GOT3 (cell line): ENCODE measurements at places on chromosomes 13 and 19.

- no peak for DNase-seq
These were observed 459 bp upstream of the TMEM59L start for GRCh38 chr19:18612051-18612771.

GRCh38 chr19:16022681-16023080 is 53.6 kb upstream of the TPM4 start:
- DNase-seq = no peak

DNA sequence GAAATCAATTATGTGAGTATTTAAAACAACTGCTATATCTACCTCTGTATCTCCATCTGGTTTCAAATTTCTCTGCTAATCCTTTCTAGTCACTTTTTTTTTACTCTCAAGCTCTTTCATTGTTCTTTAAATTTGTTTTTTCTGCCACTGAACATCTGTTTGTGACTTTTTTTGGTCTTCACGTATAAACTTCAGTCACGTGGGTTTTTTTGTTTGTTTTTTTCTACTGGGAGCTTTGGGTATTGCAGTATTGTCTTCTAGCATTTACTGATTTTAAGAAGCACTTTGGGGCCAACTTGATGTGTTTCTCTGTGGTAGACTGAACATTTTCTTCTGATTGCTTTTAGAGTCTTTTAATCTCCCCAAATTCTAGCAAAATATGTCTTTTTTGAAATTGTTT is 262.6 kb upstream of the RXFP2 start:
- DNase-seq = no peak

DNA sequence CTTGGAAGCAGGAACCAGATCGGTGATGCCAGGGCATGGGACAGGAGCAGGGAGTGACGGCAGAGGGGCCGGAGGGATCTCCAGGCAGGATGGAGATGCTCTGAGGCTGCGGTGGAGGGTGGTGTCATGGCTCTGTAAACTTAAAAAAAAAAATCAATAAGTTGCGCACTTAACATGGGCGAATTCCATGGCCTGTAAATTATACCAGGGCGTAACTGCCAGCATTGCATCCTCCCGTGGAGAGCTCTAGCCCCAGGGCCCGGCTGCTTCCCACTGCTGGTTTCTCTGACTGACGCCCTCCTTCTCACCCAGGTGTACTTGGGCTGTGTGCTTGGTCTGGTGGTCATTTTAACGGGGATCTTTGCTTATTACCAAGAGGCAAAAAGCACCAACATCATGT is 8.7 kb downstream of the ATP12A start:
- DNase-seq = no peak

GRCh38 chr13:27406178-27406939 is 18.1 kb upstream of the GTF3A start:
- no peak for DNase-seq

DNA sequence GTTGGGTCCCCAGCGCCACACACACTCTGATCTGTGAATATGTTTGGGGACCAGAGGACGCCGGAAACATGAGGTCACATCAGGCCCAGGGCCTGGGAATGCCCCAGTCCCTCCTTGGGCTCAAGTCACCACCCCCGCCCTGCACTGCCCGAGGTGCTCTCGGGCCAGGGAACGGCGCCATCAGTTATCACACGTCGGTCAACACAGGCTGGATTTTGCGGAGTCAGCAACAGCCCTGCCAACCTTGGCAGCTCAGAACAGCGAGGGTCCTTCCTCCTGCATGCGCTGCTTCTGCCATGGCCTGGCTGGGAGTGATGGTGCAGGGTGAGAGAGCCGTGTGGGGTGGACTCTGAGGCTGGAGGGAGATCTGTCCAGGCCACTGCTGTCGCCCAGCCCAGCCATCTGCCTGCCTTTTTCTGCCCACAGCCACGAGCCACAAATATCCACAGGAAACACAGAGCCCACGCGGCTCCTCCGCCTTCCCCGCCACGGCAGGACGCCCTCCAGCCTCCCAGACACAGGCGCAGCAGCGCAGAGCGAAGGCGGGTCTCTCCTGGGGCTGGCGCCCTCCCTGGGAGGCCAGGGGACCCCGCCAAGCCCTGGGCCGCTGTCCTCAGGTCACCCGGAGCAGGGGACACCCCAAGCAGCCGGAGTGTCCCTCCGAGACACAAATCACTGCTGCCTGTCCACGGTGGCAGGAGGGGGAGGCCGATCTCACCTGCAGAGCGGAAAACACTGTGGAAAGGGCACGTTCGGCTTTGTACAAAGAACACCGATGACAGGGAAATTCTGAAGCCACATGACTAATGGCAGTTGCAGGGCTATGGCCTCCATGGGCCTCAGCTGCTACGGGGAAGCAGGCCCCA is 31.6 kb upstream of the CACTIN start:
- no peak for DNase-seq

DNA sequence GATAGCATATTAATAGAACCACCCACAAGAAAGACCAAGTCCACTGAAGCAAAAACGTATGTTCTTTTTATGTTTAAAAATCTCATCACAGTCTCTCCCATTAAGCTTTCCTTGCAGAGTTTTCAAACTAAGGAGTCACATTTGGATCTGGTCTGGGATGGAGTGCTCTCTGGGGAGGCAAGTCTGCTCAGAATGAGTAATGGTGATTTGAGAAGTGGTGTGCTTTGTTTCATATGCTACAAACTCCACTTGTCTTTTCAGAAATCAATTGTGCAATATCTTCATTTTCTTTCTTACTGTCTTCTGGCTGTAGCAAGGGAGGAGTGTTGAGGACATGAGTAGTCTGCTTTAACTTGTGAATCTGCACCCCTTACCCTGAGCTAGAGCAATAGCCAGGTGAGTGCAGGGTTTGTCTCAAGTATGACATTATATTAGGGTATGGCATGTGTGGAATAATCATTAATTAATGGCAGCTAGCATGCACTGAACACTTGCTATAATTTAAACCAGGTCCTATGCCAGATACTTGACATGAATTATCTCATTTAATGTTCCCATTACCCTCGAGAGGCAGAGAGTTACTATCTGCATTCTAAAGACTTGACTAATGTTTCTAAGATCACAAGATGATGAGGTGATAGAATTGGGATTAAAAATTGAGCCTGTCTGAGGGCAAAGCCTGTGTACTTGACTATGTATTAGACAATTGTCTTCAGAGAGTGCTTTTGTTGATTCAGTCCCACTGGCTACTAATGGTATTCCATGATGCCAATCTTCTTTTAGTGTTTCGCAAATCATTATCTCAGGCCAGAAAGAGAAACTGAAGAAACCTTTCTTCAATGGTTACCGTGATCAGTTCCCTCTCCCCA is 171.8 kb downstream of the GPC6 start:
- no peak for DNase-seq
